ENCODE measurements at places on chromosomes 12 and 14.

- no peak for DNase-seq
- H3K27ac ChIP-seq = no peak overlapping the region
- H3K36me3 ChIP-seq = peaks cover 5% of the 10 kb centered on the region
- peaks cover 91% of the 10 kb centered on the region for H3K27me3 ChIP-seq
- peaks cover 11% of the 10 kb centered on the region for H3K4me1 ChIP-seq
Measured at GRCh38 chr14:90060965-90061684, 669 bp upstream of the KCNK13 start.

DNA sequence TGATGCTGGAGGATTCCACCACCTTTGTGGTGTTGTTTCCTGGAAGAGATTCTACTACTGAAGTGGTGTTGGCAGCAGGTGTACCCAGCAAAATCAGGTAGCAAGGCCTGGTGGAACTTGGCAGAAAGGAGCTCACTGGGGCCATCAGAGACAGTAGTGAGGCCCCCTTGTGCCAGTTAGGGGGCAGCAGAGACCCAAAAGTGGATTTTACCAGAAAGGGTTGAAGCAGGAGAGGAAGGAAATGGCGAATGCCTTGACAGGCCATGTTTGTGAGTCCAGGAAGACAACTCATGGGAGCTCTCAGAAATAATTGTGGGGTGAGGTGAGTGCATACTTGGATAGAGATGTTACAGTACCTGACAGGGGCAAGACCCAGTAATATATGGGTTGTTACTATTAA lies 137.7 kb upstream of the FGD4 start:
- no peak for DNase-seq
- H3K27me3 ChIP-seq = no peaks in the 10 kb centered on the region
- H3K4me3 ChIP-seq = no peak overlapping the region
- H3K27ac ChIP-seq = no peak overlapping the region
- H3K4me1 ChIP-seq = peaks cover 6% of the 10 kb centered on the region

GRCh38 chr12:123150744-123151456 lies at the start of gene PITPNM2:
Gene PITPNM2, minus strand, starts transcription at chr12:123151090. Its CDS starts 116,500 bp downstream, at chr12:123034590.
- no peaks in the 10 kb centered on the region for H3K36me3 ChIP-seq
- no peak within 1 kb of the TSS for H3K27ac ChIP-seq
- H3K4me1 ChIP-seq = peaks cover 14% of the 10 kb centered on the region
- H3K4me3 ChIP-seq = peak within 1 kb of the TSS; percentile 75
- peaks cover 27% of the 10 kb centered on the region for H3K27me3 ChIP-seq

DNA sequence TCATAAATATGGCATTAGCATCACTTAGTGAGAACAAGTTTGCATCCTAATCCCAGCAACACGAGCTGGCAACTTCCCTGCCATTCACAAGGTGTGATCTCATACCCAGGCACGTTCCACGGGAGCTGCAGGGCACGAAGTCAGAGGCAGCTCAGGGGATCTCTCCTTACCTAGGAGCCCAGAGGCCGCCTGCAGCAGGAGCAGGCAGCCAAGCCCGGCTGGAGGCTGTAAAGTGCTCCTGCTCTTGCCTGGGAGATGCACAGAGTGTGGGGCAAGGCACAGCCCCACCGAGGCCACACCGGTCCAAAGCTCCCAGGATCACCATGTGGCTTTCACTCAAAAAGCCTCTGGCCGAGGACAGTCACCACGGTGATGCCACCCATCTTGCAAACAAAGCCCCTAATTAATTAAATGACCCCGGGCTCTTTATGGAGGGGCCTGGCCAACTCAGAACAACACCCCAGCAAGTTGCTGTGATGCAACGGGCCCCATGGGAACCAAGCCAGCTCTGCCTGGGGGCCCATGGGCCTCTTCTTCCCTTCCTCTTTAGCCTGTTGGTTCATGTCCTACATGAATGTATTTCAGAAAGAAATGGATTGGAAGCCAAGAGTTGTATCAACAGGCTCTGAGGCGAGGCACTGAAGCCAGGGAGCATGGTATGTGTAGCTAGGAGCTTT lies 26.5 kb downstream of the NUAK1 start:
- no peak for DNase-seq
- H3K4me1 ChIP-seq = peaks cover 71% of the 10 kb centered on the region
- H3K4me3 ChIP-seq = no peak overlapping the region
- H3K36me3 ChIP-seq = no peaks in the 10 kb centered on the region
- H3K27ac ChIP-seq = peak overlapping the region; percentile 70

GRCh38 chr12:67457778-67458665 lies 188.9 kb downstream of the CAND1 start:
- no peak for DNase-seq
- H3K36me3 ChIP-seq = no peaks in the 10 kb centered on the region
- no peak overlapping the region for H3K27ac ChIP-seq
- peaks cover 18% of the 10 kb centered on the region for H3K4me1 ChIP-seq

- H3K4me3 ChIP-seq = no peak overlapping the region
- H3K4me1 ChIP-seq = peaks cover 12% of the 10 kb centered on the region
- no peak for DNase-seq
- no peak overlapping the region for H3K27ac ChIP-seq
- H3K36me3 ChIP-seq = no peaks in the 10 kb centered on the region
Measured at GRCh38 chr12:52364901-52365489, 2.3 kb downstream of the KRT85 start.

All from mesothelial cell of epicardium (in vitro differentiated cells).